ENCODE measurements at places on chromosomes 12 and 14.
A peak's percentile ranks its signal among the peaks of the same experiment; 100 is the strongest.

GRCh38 chr14:58215191-58215914 lies 15.4 kb downstream of the ACTR10 start:
- DNase-seq: no peak

GRCh38 chr14:23951590-23952201 lies 1.9 kb upstream of the DHRS4 start:
- no peak for DNase-seq

DNA sequence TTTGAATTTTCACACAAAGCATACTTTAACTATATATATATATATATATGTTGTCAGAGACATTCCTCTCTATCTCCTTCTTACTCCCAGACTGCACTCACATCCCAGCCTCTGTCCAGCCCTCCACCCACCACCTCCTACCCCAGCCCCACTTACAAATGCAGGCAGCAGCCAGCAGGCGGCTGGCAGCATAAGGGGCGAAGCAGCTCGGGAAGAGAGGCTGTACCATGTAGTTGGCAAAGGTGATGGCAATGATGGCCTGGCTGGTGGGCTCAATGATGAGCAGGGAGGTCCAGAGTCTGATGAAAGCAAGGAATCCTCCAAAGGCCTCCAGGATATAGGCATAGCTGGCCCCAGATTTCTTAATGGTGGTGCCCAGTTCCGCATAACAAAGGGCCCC lies 2.5 kb downstream of the SLC7A7 start:
- DNase-seq: no peak

- DNase-seq: no peak
These were observed 103.0 kb downstream of the C12orf42 start for GRCh38 chr12:103392722-103393121.

GRCh38 chr12:132395908-132396305 lies 66.5 kb upstream of the GALNT9 start:
- no peak for DNase-seq

DNA sequence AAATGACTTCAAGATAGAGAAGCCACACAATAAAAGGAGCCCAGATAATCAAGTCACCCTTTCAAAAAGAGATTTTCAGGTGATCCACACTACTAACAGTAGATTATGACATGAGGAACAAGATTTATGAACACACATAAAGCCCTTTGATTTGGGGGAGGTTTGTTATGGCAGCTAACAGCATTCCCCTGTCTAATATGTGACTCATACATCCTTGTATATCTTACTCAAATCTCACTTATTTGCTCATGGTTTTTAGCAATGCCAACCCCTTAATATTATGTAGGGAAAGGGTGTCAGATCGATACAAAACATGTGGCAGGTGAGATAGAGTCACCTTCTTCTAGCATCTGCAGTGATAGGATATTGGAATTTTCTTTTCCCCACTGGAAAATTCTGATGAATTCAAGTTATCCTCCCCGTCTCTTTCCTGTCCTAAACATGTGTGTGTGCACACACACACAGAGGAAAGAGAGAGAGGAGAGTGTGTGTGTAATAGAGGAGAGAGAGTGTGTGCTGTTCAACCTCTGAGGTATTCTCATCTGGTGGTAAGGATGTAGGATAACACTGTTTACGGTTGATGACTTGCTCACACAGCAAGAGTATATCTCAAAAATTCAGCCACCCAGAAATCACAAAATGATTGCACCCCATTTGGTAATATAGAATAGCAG lies 319.9 kb downstream of the KCNC2 start:
- peak; percentile 6 for DNase-seq

DNA sequence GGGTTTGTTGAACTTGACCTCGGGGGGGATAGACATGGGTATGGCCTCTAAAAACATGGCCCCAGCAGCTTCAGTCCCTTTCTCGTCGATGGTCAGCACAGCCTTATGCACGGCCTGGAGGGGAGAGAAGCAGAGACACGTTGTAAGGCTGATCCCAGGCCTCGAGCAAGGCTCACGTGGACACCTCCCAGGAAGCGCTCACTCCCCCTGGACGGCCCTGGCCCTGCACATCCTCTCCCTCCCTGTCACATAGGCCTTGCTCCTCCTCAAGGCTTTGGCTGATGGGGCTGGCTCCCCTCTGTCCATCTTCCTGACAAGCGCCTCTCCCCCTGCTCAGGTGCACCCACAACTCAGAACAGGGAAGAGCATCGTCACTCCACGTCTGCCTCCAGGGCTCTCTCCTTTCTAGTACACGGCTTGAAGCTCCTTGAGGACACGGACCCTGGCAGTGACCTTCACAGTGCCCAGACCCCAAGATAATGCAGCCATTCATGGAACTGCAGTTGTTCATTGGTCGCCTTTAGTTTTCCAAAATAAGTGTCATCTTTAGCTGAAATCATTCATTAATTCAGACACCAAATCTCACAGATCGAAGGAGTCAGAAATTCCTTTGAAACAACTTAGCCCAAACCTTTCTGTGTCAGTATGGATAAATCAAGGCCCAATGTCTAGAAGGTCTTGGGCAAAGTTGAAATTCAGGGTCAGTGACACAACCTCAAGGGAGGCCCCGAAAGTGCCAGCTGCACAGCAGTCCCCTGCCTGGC lies 9.7 kb downstream of the SERPINA1 start:
- no peak for DNase-seq

DNA sequence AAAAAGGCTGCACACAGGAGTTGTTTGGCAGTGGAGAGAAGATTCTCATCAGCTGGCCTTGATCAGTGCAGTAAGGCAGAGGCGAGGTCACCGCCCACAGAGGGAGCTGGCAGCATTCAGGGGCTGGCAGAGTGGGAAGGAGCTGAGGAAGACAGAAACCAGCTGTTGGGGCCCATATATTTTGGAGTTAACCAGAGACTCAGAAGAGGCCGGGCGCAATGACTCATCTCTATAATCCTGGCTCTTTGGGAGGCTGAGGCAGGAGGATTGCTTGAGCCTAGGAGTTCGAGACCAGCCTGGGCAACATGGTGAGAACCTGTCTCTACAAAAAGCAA lies 17.7 kb downstream of the SMCO2 start:
- peak; percentile 95 for DNase-seq

GRCh38 chr12:98509063-98509462 lies 6.3 kb upstream of the TMPO start:
- no peak for DNase-seq

GRCh38 chr12:126891789-126892188 lies 1375.2 kb upstream of the TMEM132C start:
- no peak for DNase-seq

DNA sequence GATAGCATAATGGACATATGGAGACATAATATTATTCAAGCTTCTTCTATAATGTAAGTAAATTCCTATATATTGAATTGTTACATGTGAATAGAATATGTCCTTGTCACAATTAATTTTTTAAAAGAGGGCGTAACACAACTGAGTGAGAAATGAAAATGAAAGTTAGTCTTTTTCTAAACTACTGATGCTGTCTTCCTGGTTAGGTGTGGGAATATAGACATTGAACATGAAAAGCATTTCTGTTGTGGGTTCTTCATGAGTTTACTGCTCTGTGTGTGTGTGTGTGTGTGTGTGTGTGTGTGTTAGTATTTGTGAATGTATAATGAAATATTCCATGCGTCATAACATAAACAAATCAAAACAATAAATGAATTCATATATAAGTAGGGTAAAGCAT lies 40.5 kb upstream of the RTL1 start:
- no peak for DNase-seq

- DNase-seq: peak; percentile 59
These were observed 292.3 kb downstream of the DAD1 start for GRCh38 chr14:22296722-22297121.

DNA sequence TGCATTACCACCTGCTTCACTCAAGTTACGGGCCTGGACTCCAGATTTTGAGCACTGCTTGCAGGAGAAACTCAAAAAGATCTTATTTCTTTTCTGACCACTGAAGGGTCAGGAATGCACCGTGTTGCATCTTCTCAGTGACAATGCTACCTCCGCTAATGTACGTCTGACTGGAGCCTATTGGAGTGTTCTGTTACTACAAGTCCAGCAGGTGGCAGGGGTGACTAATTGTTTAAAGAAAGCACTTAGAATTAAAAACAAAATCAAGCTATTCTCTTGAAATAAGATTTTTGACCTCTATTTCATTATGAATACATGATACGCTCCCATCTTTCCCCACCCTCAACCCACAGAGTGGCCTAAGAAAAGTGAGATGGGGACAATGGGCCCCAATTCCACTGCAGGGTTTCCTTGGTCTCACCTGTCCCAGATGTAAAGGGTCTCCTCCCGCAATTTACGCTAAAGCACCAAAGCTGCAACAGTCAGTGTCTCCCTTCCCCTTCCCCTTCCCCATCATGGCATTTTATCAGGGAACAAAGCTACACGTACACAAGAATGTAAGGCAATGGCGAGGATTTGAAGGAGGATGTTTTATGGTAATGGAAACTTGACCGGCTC lies 2.2 kb downstream of the TBPL2 start:
- DNase-seq: peak; percentile 80

GRCh38 chr14:44507183-44507582 lies at the start of gene FSCB:
TSS of gene FSCB (minus strand) at chr14:44507283. CDS start at chr14:44506987, 296 bp downstream.
- no peak for DNase-seq

DNA sequence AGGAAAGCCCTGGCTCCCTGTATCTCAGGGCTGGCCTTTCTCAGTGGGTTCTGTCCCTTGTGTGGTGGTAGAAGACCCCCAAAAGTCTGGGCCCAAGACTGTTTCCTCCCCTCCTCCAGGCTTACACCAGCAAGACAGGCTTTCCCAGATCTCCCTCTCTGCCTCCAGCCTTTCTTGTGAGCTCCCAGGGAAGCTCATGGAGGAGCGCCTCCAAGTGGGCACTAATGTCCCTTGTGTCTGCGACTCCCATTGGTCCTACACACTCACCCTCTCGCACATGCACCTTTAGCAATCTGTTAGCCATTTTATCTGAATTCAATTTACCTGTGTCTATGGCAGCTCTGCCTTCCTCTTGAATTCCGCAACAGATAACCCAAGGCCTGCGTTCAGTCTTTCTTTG lies 251.1 kb upstream of the CAND1 start:
- DNase-seq: no peak

DNA sequence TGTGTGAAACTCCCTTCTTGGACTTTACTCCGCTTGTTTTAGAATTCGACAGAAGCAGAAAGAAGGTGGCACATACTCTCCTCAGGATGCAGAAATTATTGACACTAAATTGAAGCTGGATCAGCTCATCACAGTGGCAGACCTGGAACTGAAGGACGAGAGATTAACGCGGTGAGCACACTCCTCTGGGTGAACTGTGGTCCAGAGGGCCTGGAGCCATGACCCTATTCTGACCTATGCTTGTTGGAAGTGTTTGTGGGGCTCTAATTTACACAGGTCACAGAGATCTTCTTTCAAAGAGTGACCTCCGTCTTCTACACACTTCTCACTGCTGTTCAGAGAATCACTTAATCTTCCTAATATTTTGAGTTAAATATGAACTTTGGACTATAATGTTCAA lies 72.5 kb upstream of the MYF6 start:
- DNase-seq: no peak

GRCh38 chr12:124613151-124613585 lies 45.8 kb upstream of the NCOR2 start:
- peak; percentile 88 for DNase-seq

DNA sequence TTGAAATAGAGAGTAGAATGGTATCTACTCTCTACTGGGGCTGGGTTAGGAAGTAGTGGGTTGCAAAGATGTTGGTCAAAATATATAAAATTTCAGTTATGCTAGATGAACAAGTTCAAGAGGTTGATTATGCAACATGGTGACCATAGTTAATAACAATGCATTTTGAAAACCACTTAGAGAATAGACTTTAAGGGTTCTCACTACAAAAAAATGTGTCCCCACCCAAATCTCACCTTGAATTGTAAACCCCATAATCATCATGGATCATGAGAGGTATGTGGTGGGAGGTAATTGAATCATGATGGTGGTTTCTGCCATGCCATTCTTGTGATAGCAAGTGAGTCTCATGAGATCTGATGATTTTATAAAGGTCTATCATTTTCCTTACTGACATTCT lies 94.0 kb downstream of the C12orf50 start:
- no peak for DNase-seq

GRCh38 chr14:25086821-25087396 lies 37.0 kb upstream of the STXBP6 start:
- DNase-seq: no peak

DNA sequence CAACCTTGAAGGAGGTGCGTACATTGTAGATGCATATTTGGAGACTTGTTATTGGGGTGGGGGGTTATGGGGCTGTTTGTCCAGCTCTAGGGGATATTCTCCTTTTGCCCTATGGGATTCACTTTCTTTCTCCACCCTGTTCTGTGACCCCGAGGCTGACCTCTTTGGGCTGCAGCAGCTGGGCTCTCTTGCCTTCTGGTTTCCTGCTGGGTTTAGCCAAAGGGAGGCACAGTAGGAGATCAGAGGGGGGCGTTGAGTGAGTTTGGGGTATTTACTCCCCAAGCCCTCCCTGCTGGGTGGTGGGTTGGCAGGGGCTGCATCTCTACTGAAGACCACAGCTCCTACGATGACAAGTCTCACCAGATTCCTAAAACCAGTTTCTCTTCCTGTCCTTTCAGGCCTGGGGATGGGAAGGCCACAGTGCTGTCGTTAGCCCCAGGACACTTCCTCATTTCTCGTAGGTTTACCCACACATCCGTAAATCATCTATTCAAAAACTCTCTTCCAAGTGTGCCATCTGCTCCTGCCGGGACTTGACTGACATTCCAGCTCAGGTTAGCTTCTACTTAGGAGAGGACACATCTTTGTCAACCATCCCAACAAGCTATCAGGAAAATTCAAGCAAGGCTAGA lies 127.1 kb downstream of the TMEM30B start:
- DNase-seq: no peak

- no peak for DNase-seq
These were observed 6.6 kb downstream of the LRRC9 start for GRCh38 chr14:59926534-59926933.

DNA sequence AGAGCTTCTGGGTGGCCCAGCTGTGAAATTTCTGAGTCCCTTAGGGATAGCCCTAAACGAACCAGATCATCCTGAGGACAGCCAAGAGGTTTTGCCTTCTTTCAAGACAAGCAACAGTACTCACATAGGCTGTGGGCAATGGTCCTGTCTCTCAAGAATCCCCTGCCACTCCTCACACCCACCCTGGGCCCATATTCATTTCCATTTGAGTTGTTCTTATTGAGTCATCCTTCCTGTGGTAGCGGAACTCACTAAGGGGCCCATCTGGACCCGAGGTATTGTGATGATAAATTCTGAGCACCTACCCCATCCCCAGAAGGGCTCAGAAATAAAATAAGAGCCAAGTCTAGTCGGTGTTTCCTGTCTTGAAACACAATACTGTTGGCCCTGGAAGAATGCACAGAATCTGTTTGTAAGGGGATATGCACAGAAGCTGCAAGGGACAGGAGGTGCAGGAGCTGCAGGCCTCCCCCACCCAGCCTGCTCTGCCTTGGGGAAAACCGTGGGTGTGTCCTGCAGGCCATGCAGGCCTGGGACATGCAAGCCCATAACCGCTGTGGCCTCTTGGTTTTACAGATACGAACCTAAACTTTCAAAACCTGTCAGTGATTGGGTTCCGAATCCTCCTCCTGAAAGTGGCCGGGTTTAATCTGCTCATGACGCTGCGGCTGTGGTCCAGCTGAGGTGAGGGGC lies 38.9 kb downstream of the DAD1 start:
- DNase-seq: peak; percentile 42

DNA sequence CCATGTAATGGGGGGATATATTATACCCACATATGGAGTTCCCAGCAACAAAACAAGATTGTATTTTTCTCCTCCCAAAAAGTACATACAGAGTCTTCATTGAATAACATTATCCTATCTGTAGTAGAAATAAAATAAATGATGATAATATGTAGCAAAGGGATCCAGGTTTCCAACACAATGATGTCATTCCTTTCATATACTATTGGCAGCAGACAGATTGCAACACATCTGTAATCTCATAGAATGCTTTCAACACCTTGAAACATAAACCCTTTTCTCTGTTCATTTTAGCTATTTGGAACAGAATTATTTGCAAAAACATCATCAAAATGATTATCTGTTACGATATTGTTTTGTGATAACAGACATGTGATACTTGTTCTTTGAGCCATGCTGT lies 317.6 kb downstream of the DPF3 start:
- DNase-seq: peak; percentile 17
